KG1 (cell line): ENCODE measurements at places on chromosomes 6 and 20.
A peak's percentile ranks its signal among the peaks of the same experiment; 100 is the strongest.

DNA sequence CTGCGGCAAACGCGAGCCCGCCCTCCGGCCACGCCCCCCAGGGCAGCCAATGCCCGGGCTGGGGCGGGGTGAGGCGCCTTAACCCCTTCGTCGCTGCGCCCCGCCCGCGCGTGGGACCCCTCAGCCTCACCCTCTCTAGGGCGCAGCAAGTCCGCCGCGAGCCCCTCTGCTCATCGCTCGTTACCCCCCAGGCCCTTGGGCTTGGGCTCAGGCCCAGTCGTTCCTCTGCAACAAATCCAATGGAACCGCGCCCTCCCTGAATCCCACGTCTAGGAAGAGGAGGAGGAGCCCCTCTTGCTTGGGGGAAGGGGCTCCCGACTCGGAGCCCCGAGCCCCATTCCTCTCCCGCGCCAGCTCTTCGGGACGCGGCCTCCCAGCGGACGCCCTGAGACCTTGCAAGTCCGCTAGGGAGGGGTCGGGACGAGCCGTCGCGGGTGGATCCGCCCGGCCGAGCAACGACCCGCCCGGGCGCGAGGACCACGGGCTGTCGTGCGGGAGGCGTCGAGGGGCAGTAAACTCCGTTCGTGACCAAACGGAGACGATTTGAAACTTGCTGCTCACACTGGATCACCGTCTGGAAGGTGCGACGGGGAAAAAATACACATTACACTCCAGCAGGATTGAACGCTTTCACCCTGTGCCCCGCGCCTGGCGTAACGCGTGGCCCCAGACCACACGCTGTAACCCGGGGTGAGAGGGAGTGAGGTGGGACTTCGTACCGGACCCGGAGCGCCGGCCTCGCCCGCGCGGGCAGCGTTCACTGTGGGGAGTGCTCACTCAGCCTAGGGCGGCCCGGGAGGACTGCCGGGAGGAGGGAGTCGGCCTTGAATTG lies 477 bp upstream of the LZTS3 start:
- DNase-seq, result peak; percentile 80

GRCh38 chr6:40160826-40161225 lies 226.6 kb upstream of the MOCS1 start:
- DNase-seq, result no peak

DNA sequence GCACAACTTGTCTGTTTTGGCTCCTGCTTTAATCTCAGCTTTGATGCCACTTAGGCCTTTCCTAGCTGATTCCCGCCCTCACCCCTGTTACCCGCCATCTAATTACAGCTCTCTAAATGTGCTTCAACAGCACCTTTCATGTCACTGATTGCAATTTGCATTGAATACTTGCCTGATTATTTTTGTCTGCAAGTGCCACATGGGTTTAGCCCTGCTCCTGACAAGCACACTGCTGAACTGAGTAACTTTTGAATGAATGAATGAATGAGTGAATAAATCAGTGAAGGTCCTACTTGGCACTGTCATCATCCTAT lies 591 bp upstream of the DCBLD1 start:
- DNase-seq, result no peak

DNA sequence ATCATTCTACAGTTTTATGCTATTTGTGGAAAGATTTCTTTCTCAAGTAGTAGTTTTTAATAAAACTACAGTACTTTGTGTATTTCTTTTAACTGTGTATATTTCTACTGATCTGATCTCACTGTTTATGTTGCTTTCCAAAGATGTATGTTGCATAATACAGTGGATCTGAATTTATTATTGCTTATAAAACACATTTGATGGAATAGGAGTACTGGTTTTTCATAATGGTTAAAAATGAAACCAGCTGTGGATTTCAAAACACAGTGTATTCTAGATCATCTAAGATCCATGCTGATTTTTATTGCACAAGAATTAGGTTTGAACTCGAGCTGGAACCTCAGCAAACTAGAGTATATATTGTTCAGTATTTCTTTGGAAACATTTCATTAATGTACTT lies 8.0 kb downstream of the NKX2-4 start:
- no peak for DNase-seq

DNA sequence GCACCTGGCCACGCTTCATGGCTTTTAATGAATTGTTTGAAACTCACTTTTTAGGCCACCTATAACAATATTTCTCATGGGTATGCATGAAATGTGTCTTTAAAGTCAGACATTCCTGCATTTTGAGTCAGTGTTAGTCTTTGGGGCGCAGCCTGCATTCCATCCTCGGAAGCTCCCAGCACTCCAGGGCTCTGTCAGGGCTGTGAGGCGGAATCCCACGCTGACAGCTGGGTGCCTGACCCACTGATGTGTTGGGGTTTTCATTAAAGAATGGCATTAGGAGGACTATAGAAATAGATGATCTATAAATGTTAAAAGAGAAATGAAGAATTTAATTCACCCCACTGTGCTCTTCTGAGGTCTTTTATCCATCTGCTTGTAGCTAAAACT lies 16.2 kb upstream of the CLDN20 start:
- no peak for DNase-seq

DNA sequence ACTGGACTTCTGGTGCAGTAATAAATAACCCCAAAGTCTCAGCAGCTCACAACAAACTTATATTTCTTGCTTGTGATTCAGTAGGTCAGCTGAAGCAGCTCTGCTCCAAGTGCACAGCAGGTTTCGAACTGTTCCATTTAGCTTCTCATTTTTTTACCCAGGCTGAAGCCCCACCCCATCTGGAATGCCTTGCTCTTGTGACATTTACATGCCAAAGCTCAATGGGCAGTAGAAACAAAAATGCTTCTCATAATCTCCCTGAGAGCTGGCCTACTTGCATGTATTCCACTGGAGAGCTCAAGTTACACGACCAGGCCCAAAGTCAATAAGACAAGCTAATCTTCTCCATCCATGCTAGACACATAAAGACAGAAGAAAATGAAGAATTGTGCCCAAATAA lies 165.2 kb downstream of the HAO1 start:
- no peak for DNase-seq

- no peak for DNase-seq
Observed at GRCh38 chr20:19515074-19515473, 243.0 kb upstream of the RIN2 start.
